GM13976 (cell line): ENCODE measurements at places on chromosomes 4 and X.

GRCh38 chrX:153722704-153723350, 1.4 kb downstream of the BCAP31 start:
- DNase-seq = no peak

- DNase-seq = no peak
These were observed 103.9 kb downstream of the GLUD2 start for GRCh38 chrX:121151293-121151692.

DNA sequence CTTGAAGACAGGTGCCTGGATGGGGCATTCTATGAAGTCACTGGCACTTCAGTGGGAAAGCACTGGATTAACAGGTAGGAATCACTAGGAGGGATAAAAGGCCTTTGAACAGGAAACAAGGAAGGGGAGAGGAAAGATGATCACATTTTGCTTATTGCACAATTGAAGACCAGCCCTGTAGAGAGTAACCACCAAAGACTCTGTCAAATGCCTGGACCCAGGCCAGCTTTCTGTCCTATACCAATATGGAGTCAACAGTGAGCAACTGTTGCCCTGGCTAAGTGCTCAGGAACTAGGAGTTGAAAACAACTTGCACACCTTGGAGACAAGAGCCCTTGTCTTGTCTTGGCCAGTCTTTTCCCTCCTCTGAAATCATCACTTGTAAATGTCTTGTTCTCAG, 14.1 kb upstream of the RTL3 start:
- DNase-seq = no peak

- no peak for DNase-seq
These were observed 79.3 kb downstream of the CBLL2 start for GRCh38 chrX:22351966-22352365.

GRCh38 chrX:40420899-40421729, 159.7 kb upstream of the ATP6AP2 start:
- DNase-seq = no peak

DNA sequence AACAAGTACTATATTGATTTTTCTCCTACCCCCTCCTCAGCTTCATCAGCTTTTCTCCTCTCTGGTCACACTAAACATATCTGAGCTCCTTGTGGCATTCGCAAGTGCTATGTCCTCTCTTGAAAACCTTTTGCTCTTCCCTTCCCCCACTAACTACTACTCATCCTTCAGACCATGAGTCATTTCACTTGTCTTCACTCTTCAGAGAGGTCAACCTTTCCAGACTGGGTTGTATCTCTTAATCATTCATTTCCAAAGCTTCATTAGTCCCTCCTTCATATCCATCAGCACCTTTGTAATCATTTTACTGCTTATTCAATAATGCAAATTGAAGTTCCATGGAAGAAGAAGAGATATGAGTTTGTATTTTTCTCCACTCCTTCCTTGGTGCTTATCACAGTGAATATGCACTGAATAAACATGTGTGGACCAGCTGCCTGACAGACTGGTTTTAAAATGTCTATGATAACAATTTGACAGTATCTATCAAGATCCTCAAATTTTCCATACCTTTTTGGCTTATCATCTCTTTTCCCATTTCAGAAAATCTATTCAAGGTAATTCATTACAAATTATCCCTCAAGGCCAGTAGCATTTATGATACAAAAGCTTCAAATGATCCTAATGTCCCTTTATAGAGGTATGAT, 28.4 kb downstream of the DDX60L start:
- no peak for DNase-seq

DNA sequence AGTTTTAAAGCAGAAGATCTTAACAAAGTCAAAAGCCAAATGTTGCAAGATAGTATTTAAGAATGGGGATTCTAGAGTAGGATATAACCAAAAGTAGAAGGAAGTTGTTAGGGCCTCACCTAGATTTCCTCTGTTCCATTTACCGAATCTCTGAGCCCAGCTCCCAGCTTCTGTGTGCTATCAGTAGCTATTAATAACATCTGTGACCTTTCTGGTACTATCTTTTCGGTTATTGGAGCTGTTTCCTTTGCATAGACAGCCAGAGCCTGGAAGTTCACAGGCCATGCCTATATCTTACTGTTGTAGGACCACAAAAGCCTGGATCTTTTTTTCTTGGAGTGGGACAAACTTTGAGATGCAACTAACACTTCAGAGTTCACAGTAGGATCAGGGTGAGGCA, 244.2 kb downstream of the PPP1R2C start:
- DNase-seq = no peak

DNA sequence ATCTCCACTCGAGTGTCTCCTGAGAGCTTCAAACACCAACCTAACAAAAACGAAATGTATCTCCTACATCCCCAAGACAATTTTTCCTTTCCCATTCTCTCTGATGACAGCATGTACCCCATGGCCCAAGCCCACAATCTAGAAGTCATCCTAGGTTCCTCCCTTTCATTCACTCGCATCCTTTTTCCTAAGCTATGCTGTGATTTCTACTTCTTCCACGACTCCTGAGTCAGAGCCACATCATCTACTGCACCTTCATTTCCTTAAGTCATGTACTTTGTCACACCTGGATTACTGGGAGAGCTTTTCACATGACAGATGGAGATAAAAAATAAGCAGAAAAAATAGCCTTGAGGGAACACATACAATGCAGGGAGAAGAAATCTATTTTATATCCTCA, 20.1 kb downstream of the C4orf36 start:
- DNase-seq = no peak

GRCh38 chr4:77619408-77619807, 13.8 kb downstream of the CXCL13 start:
- no peak for DNase-seq

DNA sequence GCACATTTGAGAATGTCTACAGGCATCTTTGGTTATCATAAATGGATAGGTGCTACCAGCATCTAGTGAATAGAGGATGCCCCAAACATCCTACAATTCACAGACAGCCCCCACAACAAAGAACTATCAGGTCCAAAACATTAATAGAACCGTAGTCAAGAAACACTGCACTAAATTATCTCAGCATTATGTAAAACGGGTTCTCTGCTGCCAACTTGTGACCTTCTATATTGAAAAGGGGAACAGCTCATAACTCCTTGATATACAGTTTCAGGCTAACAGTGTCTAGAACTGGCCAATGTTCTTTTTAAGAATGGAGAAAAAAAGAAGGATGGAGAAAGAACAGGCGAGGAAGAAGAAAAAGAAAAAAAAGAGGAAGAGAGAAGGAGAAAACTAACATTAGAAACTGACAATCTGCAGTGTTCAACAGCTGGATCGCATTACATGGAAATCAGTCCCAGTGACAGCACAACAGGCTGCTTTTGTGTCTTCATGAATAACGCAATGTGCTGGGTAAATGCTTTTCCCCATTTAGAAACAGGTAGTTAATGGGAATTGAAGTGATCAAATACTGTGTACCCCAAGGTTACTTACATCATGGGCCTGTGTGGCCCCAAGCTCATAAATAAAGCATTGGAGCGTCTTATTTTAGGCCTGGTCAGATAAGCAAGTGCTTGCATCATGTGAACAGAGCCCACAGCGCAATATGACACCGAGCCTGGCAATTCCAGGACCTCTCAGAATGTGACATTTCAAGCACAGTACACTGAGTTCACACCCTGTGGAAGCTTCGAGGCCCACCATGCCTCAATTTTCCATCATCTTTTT, 339.5 kb downstream of the DHX15 start:
- DNase-seq = no peak

- no peak for DNase-seq
These were observed 41.4 kb upstream of the SPIN2A start for GRCh38 chrX:57178605-57179004.

DNA sequence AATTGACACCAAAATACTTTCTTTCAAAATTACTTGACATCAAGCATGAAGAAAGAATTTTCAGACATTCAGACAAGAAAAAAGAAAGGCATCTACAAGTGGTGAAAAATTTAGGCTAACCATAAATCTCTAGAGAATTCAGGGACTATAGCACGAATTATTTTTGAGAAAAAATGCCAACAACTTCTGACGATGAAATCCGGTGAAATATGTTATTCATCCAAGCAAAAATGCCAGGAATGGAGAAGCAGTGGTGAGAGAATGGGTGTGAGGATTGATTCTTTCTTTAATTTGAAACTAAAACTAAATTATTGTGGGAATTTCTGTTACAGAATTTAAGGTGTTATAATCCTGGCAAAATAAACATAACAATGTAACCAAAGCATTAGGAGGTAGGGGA, 69.4 kb upstream of the SORBS2 start:
- no peak for DNase-seq

- DNase-seq = no peak
These were observed 96.8 kb upstream of the WDR44 start for GRCh38 chrX:118249146-118249545.

DNA sequence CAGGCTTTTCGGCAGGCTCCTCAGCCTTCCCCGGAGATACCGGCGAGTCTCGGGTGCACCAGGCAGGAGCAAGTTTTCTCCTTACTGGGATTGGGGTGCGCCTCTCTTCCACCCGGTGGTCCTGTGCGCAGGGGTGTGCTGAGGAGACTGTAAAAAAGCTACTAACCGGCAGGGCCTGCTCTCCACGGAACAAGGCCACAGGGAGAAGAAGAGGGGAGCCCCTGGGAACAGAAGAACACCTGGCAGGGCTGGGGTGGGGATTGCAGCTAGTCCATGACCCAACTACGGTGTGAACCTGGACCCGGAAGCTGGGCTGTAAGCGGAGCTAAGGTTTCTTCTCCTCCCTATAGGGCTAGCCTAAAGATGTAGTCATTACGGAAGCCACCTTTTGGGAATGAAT, 17.7 kb upstream of the ZIC3 start:
- DNase-seq = no peak

GRCh38 chrX:51862920-51863319, 30.5 kb upstream of the MAGED1 start:
- DNase-seq = no peak
